ENCODE measurements at places on chromosomes 3 and 15.

GRCh38 chr15:33559207-33559890 is 248.6 kb downstream of the RYR3 start:
- no peak for DNase-seq

- no peak for DNase-seq
These were observed 116.1 kb downstream of the KLF13 start for GRCh38 chr15:31442699-31443111.

DNA sequence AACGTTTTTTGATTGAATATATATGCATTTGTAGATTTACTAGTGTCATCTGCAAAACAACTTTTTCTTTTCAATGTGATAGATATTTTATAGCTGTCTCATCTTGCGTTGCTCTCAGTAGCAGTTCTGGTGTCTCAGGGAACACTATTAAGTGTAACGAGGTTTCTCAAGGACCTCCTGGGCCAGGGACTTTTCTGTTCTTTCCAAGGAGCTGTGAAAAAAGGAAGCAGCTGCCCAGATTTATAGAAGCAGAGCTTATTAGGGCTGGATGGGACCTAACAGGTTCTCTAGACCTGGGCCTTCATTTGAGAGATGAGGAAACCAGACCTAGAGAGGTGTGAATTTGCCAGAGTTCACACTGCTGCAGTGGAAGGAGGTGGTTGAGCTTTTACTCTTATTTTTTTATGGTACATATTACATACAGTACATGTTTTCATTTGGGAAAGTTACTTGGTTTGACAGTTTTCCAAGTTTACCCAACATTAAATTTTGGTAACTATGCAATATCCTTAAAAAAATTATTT is 16.1 kb downstream of the MAP2K1 start:
- DNase-seq, result no peak

DNA sequence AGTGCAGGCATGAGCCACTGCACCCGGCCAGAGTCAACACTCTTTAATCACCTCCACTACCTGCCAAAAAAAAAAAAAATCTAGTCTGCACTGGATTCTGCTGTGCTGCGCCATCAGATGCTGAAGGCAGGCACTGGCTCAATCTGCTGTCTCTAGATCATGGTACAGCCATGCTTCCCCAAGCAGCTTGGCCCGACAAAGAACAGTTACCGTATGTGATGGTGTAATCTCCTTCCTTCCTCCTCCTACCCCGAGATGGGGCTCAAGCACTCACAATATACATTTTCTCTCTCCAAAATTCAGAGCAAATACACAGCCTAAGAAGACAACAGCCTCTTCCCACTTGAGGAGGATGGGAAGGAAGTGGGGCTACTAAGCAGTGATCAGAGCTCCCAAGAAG is 45.1 kb downstream of the DAPK2 start:
- no peak for DNase-seq

DNA sequence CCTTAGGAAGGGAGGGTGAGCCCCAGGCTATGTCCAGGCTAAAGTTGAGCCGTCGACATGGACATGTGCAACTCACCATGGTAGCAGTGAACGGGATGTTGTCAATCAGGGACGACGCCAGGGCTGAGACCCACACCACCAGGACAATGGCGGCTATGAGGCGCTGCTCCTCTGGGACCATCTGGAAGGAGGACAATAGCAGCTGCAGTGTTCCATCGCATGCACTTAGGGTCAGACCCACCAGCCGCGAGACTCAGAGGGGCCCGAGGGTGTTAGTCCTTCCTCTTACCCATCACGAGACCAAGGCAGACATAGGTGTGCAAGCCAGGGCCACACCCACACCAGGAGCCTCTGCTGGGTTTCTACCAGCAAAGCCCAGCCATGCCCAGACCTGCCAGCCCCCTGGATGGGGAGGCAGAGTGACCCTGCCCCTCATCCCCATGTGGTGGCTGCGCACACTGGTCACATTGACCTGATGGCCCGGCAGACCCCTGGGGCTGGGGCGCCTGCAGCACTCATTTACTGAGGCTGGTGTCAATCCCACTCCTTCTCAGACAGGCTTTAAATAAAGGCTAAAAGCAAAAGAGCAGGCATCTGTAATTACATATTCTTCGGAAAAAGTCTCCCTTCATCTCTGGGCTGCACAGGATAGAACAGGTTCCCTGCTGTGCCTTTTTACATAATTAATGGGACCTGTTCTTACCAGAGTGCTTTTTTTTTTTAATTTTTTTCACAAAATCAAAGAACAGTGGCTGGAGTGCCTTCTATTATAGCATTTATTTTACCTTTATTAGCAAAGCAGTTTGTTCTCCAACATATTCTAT is 227.8 kb downstream of the OCA2 start:
- no peak for DNase-seq

DNA sequence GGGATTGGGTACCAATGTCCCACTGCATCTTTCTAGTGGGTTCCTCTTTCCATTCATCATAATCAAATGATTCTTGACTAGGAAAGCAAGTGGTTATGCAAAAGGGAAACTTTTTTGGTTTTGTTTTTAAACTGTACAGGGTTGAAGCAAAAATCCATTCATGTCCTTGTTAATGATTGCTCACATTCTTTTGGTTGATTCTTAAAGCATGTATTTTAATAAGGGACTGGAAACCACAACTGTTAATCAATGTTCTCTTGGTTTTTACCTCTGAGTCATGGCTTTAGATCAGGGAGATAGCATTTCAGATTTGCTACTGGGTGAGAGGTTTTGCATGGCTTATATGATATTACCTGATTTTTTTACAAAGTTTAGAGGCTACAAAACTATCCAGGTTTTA is 371.7 kb upstream of the RGMA start:
- no peak for DNase-seq

GRCh38 chr3:102030661-102031060 is 181.3 kb downstream of the NFKBIZ start:
- DNase-seq, result no peak

DNA sequence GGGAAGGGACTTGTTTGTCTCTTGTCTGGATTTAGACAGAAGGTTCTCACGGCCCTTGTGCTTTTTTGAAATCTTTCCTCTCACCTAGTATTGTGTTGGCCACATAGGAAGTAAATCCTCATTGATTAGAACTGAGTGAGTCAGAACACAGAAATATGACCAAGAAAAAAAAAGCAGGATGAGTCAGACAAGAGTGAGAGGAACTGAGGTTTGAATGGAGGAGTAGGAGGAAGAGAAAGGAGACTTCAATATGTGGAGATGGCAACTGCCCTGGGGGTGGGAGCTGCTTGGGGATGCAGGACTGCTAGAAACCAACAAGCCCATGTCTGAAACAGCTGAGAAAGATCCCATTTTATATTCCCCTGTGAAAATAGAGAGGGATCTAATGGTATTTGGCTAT is 194.1 kb upstream of the ZBTB20 start:
- DNase-seq, result no peak

DNA sequence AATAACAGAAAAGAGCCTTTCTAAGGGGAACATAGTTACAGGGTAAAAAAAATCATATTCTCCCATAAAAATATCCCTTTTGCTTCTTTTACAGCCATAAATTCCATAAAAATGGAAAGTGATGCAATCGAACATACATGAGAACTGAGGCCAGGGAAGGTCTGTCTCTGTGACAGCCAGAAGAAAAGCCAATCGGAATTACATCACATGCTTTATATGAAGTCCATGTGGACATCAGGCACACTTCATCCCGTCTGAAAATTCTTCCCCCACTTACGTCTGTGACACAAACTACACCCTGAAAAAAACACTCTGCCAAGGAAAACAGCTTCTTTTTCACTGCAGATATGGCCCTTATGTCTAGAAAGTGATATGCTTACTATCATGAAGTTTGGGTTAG is 323.5 kb downstream of the ERC2 start:
- DNase-seq, result no peak

DNA sequence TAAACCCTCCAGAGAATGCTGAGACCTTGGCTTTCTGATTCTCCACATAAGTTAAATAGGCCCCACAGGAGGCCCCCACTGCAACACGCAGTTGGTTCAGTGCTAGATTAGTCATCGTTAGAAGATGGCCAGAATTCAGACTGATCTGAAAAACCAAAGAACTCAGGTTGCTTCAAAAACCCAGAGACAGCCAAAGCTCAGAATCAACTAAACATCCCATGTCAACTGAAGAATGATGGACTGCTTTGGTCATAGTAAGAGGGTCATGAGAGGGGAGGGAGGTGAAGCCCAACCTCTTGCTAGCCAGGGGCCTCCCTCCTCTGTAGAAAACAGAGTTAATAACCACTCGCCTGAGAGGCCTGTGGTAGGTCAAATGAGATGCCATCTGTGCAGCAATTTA is 93.1 kb downstream of the AKAP13 start:
- DNase-seq, result no peak

DNA sequence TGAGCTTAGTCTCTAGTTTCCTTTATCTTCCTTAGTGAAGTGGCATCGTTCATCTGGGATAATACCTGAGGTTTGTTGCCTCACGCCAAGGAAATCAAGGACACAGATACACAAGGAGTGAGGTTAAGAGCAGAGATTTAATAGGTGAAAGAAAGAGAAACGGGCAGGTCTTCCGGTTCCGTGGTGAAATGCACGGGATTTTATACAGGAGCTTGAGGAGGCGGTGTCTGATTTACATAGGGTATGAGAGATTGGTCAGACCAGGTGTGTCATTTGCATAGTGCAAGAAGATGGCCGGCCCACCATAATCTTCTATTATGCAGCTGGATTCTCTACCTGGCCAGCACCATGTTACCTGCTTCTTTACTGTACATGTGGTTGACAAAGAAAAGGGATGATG is 17.2 kb downstream of the ARRDC4 start:
- no peak for DNase-seq

- no peak for DNase-seq
These were observed 18.9 kb downstream of the MAP2K1 start for GRCh38 chr15:66405615-66406014.

GRCh38 chr3:74288761-74289160 is 325.7 kb downstream of the CNTN3 start:
- DNase-seq, result no peak

GRCh38 chr3:155034786-155035185 is 45.3 kb upstream of the MME start:
- no peak for DNase-seq

- no peak for DNase-seq
These were observed 5.3 kb downstream of the PLA2G4D start for GRCh38 chr15:42088801-42089640.

- DNase-seq, result no peak
These were observed 99.2 kb downstream of the HES1 start for GRCh38 chr3:194235160-194235559.

DNA sequence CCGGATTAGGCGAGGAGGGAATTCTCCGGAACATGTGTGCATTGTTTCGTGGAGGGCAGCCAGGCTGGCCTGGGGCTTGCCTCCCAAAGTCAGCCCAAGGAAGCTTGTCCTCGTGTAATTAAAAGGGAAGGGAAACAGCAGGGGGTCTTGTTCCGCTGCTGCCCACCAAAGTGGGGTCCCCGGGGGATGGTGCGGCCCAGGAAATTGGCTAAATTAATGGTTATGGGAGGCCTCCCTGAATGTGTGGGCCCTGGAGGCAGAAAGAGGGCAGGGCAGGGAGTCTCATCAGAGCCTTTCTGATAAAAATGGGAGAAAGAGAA is 118.1 kb downstream of the OPA1 start:
- DNase-seq, result no peak

DNA sequence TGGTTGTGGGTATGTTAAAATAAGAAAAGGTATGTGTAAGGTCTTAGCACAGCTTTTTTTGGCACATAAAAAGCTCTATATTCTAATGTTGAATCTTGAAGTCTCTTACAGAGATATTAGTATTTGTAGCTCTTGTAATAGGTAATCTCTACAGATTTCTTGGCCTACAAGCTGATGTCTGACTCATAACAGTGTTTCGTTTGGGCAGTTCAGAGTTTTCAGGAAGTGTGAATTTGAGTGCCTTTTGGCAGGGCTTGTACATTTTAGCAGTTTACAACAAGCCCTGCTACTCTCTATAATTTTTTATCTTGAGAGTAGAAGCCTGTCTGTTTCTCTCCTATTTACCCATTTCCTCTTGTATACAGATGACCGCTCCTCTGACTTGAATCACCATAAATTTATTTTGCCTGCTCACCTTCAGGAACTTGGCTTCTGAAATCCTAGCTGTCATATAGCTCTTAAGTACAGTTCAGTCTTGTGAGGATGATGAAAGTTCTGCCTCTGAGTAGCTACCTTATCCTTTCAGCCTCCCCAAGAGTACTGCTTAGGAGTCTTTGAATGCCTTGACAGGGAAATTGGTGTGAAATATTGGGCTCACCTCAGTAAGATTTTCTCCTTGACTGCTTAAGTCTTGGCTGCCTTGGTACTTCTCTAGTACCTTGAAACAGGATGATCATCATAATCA is 419.9 kb upstream of the RARB start:
- DNase-seq, result no peak

DNA sequence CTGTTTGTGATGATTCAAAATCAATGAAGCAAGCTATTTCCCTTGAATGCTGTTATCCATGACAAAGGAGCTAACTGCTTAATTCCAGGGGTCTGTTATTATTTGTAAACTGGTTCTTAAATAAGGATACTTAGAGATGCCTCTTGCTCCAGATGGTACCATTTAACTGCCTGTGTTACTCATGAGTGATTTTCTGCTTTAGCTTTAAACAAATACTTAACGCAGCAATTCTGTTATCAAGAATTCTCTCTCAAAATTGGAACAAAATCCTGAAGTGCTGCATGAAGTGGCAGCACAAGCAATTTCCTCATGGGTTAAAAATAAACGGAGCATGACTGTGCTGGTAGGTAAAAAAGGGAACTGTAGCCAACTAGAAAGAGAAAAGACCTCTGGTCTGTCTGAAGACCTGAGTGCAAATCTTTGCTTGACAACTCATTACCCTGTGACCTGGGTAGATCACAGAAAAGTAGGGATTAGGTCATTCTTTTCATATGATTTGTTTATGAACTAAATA is 62.5 kb upstream of the GBE1 start:
- DNase-seq, result peak; percentile 20

DNA sequence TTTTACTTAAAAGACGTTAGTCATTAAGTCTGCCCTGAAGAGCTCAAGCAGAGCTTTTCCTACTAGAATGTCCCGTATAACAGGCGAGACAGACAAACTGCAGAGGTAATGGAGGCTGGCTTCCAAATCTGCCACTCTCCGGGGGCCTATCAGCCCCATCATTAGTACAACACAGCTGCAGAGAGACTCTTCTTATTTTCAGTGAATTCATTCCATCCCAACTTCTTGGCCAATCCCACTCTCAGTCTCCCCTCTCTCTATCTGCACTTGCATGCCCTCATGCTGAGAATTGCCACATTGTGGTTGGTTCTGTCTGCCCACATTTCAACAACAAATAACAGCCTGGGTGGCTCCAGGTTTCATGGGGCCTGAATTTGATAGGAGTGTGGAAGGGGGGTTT is 412.7 kb downstream of the ERC2 start:
- no peak for DNase-seq

GRCh38 chr3:64213962-64214379 is 11.3 kb downstream of the PRICKLE2 start:
- DNase-seq, result no peak

DNA sequence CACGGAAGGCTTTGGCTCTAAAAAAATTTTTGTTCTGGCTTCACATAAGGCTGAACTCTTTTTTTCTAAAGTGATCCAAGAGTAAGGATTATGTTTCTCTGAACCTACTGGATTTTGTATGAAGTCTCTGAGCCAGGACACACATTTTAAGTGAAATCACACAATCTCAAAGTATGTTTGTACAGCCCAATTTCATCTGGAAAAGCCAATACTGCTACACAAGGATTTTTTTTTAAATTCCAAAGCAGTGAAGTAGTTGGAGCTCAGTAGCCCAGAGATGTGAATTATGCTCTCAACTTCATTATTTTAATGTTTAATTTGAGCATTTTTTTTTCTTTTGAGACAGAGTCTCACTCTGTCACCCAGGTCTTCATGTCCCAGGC is 243.9 kb downstream of the FAM43A start:
- no peak for DNase-seq

GRCh38 chr3:22836131-22836530 is 367.0 kb upstream of the UBE2E2 start:
- no peak for DNase-seq
